GM18507 (cell line): ENCODE measurements at places on chromosomes 5 and 9.

DNA sequence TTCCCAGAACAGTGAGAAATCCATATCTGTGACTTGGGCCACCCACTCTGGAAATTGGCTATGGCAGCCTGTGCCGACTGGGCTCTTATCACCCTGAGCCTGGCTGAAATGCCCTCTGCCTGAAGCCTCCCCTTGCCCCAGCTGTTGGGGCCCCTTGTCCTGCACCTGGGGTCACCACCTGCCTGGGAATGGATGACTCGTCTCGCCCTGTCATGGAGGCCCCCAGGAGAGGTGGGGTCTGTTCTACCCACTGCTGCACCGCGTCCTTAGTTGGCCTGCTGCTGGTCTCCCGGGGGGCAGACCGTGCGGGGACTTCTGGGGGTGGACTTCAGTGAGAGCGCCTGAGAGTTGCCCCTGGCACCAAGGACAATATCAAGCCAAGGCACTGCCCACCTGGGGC is 46.6 kb upstream of the COL5A1 start:
- no peak for DNase-seq

DNA sequence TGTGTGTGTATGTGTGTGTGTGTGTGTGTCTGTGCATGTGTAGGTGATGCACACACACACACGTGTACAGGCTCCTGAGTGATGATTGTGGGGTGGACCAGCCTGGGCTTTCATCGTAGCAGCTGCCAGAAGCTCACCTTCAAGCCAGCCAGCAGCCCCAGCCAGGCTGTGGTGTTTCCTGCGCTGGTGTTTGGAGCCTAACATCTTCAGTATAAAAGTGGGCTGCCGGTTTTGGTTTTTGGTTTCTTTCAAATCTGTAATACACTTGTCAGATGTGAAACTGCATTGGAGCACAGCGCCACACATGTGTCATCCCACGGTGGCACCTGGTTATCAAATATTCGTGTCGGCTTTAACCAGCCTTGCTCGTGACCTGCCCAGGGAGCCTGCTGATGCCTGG is 114.2 kb downstream of the OLFM1 start:
- DNase-seq: no peak

DNA sequence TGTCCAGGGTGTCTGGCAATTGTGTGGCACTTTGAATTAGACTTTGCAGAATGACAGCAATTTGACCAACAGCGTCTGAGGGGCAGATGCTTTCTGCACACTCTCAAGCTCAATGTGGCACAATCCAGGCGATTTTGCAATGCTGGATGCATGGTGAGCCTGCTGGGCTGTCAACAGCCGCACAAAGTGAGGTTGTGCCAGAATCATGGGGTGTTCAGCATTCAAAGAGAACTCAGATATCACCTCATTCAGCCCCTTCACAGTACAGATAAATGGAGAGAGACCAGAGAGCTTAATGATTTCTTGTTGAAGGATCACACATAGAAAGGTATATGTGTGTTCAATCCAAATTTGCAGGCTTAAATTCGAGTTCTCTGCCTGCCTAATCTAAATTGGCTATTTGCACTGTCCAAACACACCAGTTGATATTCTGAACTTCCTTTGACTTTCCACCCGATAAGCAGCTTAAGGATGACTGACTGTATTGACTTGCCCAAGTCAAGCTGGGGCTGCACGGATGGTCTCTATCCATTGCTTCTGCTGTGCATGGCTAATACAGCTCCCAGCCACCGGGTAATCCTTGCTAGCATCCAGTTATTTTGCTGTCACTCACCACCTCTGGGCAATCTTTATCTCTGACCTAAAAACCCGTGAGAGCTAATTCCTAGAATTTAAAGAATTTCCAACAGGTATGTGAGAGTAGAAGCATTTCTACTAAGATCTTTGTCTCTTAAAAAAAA is 157.9 kb upstream of the TAS2R1 start:
- no peak for DNase-seq

GRCh38 chr5:151694035-151694485 is 7.3 kb upstream of the SPARC start:
- no peak for DNase-seq

GRCh38 chr9:6955251-6955921 is 197.6 kb downstream of the KDM4C start:
- DNase-seq: no peak

DNA sequence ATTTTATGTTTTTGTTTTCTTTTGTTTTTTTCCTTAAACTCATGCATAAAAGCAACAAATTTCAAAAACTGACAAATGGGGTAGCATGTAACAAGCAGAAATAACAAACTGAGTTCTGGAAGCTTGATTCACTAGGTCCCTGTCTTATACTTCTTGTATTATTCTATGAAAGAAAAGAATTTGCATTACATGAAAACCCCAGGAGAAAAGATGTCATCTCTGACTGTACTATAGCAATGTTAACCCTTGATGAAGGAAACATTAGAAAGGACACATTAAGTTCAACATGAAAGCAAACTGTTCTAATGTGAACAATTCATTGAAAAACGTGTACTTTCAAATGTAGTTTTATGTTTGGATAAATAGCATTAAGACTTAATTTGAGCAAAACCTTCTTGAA is 9.2 kb downstream of the RAB14 start:
- DNase-seq: no peak

- DNase-seq: no peak
Measured at GRCh38 chr5:23840083-23840482, 332.7 kb downstream of the PRDM9 start.

GRCh38 chr5:14435481-14435880 is 146.1 kb upstream of the OTULINL start:
- no peak for DNase-seq

GRCh38 chr5:171743436-171744076 is 42.1 kb upstream of the SMIM23 start:
- DNase-seq: no peak

- DNase-seq: no peak
Measured at GRCh38 chr5:159827861-159828260, 88.4 kb upstream of the ADRA1B start.

DNA sequence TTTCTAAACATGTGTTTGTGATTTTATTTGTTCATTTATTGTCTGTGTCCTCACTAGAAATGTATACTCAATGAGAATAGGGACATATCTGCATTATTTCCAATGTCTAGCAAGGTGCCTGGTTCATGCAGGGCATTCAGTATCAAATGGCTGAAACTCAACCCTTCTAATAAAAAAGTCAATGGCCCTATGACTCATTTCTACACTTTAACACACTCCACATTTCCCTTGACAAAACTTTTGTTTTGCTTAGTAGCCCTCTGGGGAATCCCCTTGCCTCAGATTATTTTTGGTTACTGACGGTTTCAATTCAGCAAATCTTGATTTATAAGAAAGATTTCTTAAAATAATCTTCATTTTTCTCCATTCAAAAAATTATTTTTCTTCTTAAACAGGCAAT is 206.0 kb upstream of the DMRTA1 start:
- DNase-seq: no peak

DNA sequence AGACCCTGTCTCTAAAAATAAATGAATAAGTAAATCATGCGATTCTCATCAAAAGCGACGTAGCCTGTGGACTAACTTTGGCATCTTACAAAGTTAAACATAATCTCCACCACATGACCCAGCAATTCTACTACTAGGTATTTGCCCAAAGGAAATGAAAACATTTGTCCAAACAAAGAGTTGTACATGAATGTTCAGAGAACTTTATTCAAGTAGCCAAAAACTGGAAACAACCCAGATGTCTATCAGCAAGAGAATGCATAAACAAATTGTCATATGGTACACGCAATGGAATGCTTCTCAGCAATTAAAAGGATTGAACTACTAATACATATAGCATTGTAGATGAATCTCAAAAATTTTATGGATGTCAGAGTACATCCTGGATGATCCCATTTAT is 82.6 kb downstream of the ADRB2 start:
- no peak for DNase-seq

DNA sequence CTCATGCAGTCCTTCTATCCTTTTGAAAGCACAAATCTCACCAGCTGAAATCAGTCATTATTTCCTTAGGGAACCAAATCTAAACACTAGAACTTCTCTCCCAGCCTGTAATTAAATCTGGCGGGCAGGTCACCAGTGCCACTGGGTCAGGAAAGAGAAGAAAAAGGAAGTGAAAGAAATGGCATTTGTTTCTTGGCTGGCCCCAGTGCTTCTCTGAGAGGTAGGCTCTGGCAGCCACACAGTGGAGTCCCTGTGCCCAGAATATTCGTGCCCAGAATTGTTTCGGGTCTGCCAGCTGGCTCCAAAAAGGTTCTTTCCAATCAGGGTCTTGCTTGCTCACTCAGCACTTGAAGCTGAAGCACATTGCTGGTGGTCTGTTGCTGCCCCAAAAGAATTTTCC is 133.9 kb upstream of the MTAP start:
- no peak for DNase-seq

DNA sequence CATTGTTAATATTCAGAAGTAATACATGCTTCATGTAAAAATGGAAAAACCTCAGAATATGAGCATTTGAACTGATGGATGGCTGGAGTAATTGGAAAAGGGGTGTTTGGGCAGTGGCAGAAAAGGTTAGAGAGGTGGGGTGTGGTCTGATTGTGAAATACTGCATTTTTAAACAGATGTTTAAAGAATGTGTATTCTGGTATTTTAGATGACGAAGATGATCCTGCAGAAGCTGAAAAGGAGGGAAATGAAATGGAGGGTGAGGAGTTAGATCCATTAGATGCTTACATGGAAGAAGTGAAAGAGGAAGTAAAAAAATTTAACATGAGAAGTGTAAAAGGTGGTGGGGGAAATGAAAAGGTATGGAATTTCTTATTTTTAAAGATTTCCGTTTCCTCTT is 18.8 kb downstream of the DDX46 start:
- no peak for DNase-seq

DNA sequence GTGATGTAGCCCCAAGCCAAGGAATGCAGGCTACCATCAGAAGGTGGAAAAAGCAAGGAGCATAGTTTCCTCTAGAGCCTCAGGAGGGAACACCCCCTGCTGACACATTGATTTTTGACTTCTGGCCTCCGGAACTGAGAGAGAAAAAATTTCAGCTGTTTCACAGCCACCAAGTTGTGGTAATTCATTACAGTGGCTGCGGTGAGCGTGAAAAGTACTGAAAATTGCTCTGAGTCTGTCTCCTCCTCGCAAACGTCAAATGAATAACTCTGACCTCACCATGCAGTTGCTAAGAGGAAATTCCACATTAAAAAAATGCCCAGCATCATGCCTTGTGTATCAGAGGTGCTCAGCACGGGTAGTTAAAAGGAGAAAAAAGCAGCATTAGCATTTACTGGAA is 277.9 kb upstream of the MSX2 start:
- no peak for DNase-seq

DNA sequence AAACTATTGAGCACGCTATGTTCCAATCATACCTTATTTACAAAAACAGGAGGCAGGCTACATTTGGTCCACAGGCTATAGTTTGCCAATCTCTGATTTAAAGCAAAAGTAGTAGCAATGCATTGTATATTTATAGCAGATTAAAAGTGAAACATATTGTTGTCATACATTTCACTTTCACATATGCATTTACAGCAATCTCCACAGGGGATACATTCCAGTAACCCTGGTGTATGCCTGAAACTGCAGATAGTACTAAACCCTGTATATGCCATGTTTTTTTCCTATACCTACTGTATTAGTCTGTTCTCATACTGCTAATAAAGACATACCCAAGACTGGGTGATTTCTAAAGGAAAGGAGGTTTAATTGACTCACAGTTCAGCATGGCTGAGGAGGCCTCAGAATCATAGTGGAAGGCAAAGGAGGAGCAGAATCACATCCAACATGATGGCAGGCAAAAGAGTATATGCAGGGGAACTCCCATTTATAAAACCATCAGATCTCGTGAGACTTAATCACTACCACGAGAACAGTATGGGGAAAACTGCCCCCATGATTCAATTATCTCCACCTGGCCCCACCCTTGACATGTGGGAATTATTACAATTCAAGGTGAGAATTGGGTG is 5.9 kb upstream of the CSF1R start:
- no peak for DNase-seq

DNA sequence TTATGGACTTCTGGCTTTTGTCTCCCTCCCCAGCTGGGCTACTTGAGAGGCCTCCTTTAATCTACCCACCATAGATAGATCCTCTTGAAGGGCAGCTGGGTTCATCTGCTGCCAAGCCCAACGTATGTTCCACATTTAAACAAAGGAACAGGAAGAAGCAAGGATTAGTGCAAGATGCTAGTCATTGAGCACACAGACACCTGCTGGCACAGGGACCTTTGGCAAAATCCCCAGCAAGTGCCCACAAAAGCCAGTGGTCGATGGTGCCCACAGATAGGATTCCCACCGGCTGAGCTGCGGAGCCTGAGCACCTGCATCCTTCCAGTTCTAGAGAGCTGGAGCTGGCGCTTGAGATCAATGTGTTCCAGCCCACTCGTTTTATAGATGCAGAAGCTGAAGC is 57.7 kb upstream of the SHB start:
- no peak for DNase-seq

- DNase-seq: no peak
Measured at GRCh38 chr5:29983528-29984155, 1209.8 kb upstream of the CDH6 start.

GRCh38 chr9:75926385-75926784 is 35.9 kb downstream of the PCSK5 start:
- DNase-seq: no peak

GRCh38 chr9:128208386-128208785 is 5.2 kb downstream of the DNM1 start:
- no peak for DNase-seq

GRCh38 chr5:68141494-68141893 is 74.1 kb upstream of the PIK3R1 start:
- no peak for DNase-seq

GRCh38 chr9:33273972-33274328 is 9.1 kb downstream of the CHMP5 start:
- DNase-seq: no peak

GRCh38 chr5:83417884-83418283 is 53.7 kb upstream of the VCAN start:
- no peak for DNase-seq
